Activated CD4-positive, alpha-beta memory T cell treated with anti-CD3 and anti-CD28 coated beads for 36 hours (primary cell): ENCODE measurements at places on chromosomes 12 and 14. TPM values are rescaled to one million over a fixed set of nuclear protein-coding genes. Genes with fewer than 3 reads are reported as not detected.

HOXC9 gene
- not detected for total RNA-seq

HOMEZ gene
- total RNA-seq, result 13.0 TPM

FAM234B gene
- total RNA-seq, result 6.8 TPM

FAM222A gene
- 0.29 TPM for total RNA-seq

GRCh38 chr12:52713960-52714886, 10.9 kb upstream of the KRT77 start:
- DNase-seq, result peak; percentile 22
- H3K4me1 ChIP-seq, result peaks cover 3% of the 10 kb centered on the region
- H3K36me3 ChIP-seq, result no peaks in the 10 kb centered on the region
- peaks cover 36% of the 10 kb centered on the region for H3K27me3 ChIP-seq
- H3K4me3 ChIP-seq, result peak overlapping the region; percentile 32
- H3K27ac ChIP-seq, result no peak overlapping the region

- H3K4me3 ChIP-seq, result no peak overlapping the region
- H3K27me3 ChIP-seq, result no peaks in the 10 kb centered on the region
- peaks cover 37% of the 10 kb centered on the region for H3K36me3 ChIP-seq
Observed at GRCh38 chr14:102878174-102878969, 44.1 kb upstream of the AMN start.

- no peak overlapping the region for H3K27ac ChIP-seq
- no peak for DNase-seq
- H3K36me3 ChIP-seq, result no peaks in the 10 kb centered on the region
- H3K27me3 ChIP-seq, result no peaks in the 10 kb centered on the region
- H3K4me3 ChIP-seq, result no peak overlapping the region
- no peaks in the 10 kb centered on the region for H3K4me1 ChIP-seq
Observed at GRCh38 chr14:48568688-48569087, 893.3 kb upstream of the MDGA2 start.

- H3K4me3 ChIP-seq, result peak overlapping the region; percentile 78
- H3K27ac ChIP-seq, result peak overlapping the region; percentile 79
- H3K36me3 ChIP-seq, result peaks cover 2% of the 10 kb centered on the region
- H3K27me3 ChIP-seq, result no peaks in the 10 kb centered on the region
- DNase-seq, result no peak
Observed at GRCh38 chr12:8031872-8032241, 659 bp upstream of the FOXJ2 start.

DNA sequence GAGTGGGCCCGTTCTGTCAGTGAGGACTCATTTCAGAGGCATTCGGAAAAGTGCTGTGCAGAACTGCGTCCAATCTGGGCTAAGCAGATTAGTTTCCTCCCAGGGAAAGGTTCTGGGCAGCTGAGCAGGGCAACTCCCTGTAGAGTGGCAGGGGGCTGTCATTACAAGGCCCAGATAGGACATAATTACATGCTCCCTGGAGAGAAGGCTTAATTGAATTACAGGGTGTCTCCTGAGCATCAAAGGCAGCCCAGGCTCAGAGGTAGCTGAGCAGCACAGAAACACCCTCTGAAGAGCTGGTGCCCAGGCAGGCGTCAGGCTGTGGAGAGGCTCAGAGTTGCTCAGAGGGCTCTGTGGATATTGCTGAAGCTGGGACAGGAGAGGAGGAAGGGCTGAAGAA, 36.0 kb downstream of the SLC8A3 start:
- H3K4me3 ChIP-seq, result no peak overlapping the region
- no peak for DNase-seq
- no peak overlapping the region for H3K27ac ChIP-seq
- no peaks in the 10 kb centered on the region for H3K36me3 ChIP-seq
- H3K27me3 ChIP-seq, result peaks cover 7% of the 10 kb centered on the region
- H3K4me1 ChIP-seq, result no peaks in the 10 kb centered on the region

- H3K4me1 ChIP-seq, result no peaks in the 10 kb centered on the region
- H3K4me3 ChIP-seq, result no peak overlapping the region
- peaks cover 4% of the 10 kb centered on the region for H3K27me3 ChIP-seq
- no peak for DNase-seq
Observed at GRCh38 chr14:38399652-38400051, 143.8 kb upstream of the CLEC14A start.
